ENCODE measurements at places on chromosomes 3 and 15.

DNA sequence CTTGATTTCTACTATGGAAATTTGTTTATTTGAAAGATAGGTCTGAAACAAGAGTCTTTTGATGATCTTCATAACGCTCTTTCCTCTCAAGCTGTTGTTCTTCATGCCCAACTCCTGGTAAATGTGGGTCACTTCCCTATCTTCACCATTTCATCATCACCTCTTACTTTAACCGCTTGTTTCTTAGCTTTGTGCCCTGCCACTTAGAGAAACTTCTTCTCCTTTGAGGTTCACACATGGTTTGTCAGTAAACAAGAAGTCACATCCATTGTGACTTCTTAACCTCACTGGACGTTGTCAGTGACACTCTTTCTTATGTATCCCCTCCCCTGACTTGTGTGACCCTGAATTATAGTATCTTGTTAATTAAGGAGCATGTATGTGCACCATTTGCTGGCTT lies 16.9 kb upstream of the P2RY13 start:
- DNase-seq = no peak

GRCh38 chr3:123637131-123637530 lies 52.3 kb upstream of the HACD2 start:
- DNase-seq = no peak

- DNase-seq = no peak
Observed at GRCh38 chr3:186340204-186340603, 21.8 kb downstream of the DGKG start.

DNA sequence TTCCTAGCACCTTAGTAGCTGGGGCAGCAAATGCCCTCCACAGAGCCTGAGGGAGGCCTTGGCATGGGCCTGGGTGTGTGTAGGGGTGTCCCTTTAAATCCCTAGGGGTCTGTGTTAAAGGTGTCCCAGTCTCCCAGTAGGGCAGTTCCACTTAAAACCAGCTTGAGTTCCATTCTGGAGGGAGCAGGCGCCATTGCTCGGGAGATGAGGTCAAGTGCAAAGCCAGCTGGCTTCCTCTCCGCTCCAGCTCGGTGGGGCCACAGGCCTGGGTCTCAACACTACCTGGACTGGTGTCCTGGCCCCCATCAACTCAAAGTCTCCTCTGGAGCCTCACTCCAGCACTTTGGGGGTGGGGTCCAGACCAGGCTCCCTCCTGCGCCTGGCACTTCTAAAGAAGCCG lies 25.2 kb downstream of the FEM1B start:
- no peak for DNase-seq

DNA sequence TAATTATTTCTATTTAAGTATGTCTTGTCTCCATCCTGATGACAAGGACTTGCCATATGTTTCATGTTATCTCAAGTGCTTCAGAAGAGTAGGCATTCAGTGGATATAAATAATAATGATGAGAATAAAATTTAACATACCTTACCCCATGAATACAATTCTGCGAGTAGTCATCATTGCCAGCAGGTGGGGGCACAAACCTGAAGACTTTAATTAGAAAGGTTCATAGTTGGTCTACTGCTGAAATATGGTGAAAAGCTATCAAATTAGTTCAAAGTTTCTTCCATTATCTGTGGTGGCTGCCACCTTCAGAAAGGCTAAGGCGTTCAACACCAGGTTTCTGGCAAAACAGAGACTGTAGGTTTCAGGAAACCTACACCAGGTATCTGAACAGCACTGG lies 100.9 kb downstream of the P3H2 start:
- DNase-seq = no peak

Measured in hematopoietic multipotent progenitor cell treated with erythropoietin and hydrocortisone succinate and interleukin-3 and kit ligand, for 15 days (in vitro differentiated cells).